ENCODE measurements at places on chromosomes 1 and 21.

- DNase-seq, result no peak
These were observed 283.3 kb downstream of the DUSP10 start for GRCh38 chr1:221458447-221459156.

- DNase-seq, result no peak
These were observed 10.8 kb downstream of the TRIM45 start for GRCh38 chr1:117110774-117111173.

DNA sequence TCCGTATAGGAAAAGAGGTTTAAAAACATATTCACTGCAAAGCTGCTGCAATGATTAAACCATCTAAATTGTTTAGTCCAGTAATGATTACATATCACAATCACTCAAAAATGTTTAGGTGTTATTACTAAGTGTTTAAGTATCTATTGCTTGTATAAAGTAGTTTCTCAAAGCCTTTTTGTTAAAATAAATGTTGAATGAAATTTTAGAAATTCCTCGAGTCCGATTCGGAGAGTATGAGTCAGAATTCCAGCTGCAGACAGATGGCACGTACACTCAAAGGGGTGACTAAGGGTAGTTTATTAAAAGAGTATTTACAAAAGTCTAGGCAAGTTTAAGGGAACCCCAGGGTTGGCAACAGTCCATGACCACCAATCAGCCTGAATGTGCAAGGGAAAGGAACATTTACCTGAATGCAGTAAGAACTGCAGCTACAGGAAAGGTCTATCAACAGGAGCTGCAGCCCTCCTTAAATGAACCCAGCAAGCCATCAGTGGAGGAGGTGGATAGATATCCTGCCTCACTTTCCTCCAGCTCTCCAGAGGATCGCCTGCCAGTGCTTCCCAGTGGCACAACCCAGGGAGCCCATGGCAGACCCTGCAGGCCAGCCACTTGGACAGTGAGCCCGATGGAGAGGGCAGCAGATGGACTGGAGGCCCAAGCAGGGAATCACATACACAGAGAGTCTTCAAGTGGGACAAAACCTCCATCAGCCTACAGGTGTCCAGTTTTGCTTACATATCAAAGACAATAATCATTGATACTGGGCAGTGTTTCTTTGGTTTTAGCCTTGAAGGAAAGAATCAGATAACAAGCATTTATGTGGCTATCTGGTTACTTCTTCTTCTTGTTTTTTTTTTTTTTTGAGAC, 92.1 kb upstream of the SLC44A3 start:
- no peak for DNase-seq

GRCh38 chr1:64474665-64475439, 4.9 kb downstream of the CACHD1 start:
- no peak for DNase-seq

GRCh38 chr1:8866173-8866791, 12.2 kb downstream of the ENO1 start:
- no peak for DNase-seq

DNA sequence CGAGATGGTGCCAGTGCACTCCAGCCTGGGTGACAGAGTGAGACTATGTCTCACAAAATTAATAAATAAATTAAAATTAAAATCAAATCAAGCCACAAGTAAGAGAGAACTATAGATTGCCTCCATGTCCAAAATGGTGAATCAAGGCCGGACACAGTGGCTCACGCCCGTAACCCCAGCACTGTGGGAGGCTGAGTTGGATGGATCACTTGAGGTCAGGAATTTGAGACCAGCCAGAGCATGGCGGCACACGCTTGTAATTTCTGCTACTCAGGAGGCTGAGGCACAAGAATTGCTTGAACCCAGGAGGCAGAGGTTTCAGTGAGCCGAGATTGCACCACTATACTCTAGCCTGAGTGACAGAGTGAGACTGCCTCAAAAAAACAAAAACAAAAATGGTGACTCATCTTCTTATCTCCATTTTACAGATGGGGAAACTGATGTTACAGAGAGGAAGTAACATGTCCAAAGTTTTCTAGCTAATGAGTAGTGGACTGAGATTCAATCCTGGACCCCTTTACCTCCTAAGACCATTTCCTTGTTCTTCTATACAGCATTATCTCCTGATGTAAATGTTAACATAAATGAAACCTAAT, 99.0 kb upstream of the HNRNPU start:
- DNase-seq, result no peak

DNA sequence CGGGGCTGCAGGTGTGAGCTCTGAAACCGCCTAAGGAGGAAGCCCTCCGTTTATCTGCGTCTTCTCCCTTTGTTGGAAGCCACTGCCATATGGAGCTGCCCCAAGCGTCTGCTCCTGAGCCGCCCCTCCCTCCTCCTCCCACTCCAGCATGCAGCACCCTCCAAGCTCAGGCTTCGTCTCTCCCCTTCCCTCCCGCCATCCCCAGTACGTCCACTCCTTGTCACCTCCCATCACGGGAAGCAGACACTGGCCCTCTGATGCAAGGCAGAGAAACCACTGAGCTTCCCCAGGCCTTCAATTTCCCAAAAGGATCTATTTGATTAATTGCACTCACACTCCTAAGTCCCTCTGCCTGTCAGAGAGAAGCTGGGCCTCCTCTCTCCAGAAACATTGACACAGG, 52.5 kb downstream of the NFASC start:
- no peak for DNase-seq

DNA sequence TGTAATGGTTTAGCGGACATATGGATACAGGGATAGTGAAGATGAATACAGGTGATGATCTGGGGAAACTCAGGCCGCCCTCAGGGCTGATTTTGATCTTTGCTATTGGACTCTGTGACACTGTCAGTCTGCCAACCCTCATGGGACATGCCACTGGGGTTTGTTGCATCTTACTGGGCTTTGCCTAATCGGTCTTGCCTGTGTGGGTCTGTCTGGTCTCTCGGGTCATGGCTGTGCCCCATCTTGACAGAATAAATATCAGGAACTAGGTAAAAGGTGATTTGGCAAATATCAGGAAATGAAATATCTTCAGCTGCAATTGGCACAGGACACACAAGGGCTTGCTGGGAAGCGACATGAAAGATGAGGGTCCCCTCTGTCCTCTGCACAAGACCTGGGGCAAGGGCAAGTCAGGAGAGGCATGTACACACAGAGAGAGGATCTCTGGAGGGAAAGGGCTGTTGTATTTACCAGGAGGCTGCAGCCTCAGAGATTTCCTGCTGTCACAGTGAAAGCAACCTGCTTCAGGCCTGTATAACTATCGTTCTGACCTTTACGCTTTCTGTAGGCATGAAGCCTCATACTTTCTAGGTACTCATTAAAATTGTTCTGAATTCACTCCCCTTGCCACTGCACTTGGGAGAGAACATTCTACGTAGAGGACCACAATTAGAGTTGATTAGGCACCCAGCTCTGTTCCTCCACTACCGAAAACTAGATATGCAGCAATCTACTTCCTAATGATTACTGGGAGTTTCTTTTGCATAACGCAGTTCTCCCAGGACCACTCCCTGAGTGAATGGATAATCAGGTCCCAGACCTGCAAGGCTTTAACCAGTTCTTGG, 52.0 kb upstream of the GADD45A start:
- DNase-seq, result no peak

GRCh38 chr1:109248797-109249629, at the start of gene CELSR2:
CELSR2 (plus strand) TSS chr1:109249539; CDS start chr1:109250080, 541 bp downstream.
- DNase-seq, result peak; percentile 58

DNA sequence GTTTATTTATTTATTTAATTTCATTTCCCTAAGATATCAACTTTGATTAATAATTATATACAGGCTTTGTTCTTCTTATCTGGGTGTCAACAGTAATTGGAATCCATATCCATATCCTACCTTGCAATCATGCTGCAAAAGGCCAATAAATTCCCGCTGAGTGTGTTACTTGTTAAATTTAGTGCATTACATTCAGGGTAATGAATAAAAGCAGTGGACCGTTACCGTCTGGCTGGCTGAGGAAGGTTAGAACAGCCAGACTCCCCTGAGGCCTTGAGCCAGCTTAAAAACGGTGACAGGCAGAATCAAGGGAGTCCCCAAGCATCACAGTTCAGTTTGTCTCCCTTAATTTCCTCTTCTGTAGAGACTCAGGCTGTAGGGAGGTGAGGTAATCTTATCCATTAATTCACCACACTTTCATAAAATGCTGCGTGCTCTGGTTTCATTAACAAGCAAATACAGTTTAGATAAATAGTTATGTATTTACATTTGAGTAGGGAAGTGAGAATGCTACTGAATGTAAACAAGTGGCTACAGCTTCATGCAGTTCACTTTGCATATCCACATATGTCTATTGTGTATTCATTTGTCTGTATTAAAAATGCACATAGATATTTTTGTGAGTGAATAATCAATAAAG, 888.2 kb upstream of the CXADR start:
- DNase-seq, result no peak

All from T-helper 9 cell (primary cell).